ENCODE measurements at places on chromosomes 11 and 22.

DNA sequence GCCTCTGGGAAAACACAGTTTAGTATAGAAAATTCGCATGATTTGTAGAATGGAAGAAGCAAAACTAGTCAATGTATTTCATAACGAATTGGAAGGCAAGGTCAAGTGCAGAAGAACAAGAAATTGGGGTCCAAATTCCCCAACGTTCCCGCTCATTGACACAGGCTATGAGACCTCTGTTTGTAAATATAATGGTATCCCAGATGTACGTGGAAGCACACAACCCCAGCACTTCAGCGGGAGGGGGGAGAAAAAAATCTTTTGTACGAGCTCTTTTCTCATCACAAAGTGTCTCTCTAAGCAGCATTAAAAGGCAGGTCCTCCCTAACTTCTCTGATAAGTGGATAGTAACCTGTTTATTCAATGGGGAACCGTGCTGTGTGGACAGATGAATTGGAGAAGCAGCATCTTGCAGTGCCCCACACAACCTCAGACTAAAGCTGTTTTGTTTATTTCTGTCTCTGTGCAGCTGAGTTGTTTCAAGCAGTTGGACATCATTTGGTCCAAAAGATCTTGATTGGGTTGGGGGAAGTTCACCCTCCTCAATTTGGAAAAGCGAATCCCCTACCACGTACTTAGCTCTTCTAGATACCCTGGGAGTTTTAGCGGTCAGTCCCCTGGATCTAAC is 1.1 kb upstream of the GAB2 start:
- DNase-seq = no peak

GRCh38 chr11:70853068-70853769 is 399.2 kb downstream of the SHANK2 start:
- no peak for DNase-seq

GRCh38 chr11:35553831-35554230 is 28.4 kb upstream of the PAMR1 start:
- DNase-seq = no peak

- DNase-seq = peak; percentile 83
Observed at GRCh38 chr11:64844330-64845128, at the start of gene CDC42BPG. TSS of gene CDC42BPG (minus strand) at chr11:64844653. CDS start at chr11:64844569, 84 bp downstream.

DNA sequence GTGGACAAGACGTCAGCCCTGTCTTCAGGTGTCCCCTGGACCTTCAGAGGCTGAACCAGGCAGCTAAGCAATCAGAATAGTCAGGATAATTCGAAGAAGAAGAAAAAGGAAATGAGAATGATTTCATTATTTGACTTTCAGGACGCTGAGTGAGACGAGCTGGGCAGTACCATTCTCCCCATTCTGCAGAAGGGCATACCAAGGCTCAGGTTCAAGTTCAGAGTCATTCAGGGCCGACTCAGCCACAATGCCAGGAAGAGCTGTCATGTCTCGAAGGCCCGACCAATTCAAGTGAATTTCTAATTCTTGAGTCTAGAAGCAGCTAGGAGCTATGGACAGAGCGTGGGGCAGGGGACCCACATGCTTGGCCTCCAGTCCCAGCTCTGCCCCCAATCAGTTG is 33.8 kb upstream of the CD82 start:
- no peak for DNase-seq

GRCh38 chr11:75562048-75562835 is at the start of gene SERPINH1:
TSS of gene SERPINH1 (plus strand) at chr11:75562253. CDS start at chr11:75566350, 4,097 bp downstream.
- peak; percentile 90 for DNase-seq

- DNase-seq = no peak
Observed at GRCh38 chr11:97908354-97908753, 1112.4 kb upstream of the CNTN5 start.

DNA sequence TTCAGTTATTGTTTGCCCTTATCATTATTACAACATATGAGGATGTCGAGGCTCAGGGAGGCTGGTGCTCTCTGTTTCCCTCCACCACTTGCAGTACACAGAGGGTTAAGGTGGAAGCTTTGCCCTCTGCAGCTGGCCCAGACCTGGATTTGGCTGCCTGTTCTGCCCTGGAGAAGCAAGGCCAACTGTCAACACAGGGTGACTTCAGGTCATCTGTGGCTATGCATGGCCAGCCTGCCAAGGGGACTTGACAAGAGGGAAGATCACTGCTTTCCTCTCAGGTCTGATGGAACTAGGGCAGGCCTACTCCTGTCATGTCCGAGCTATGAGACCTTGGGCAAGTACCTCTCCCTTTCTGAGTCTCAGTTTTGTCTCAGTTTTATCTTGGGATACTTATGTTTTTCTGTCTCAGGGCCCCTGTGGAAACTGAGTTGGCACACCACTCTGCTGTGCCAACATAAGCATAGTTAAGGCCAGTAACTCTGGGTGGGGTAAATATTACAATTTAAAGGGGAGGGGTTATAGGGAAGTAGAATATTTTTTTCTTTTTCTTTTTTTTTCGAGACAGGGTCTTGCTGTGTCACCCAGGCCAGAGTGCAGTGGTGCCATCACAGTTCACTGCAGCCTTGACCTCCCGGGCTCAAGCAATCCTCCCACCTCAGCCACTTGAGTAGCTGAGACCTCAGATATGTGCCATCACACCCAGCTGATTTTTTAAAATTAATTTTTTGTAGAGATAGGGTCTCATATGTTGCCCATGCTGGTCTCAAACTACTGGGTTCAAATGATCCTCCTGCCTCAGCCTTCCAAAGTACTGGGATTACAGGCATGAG is 2.4 kb upstream of the THRSP start:
- peak; percentile 9 for DNase-seq

GRCh38 chr22:29917052-29917902 is 34.3 kb downstream of the MTMR3 start:
- no peak for DNase-seq

- no peak for DNase-seq
Observed at GRCh38 chr22:43921370-43921769, 2.2 kb upstream of the PNPLA3 start.

- DNase-seq = no peak
Observed at GRCh38 chr11:69512790-69513189, 31.3 kb downstream of the LINC01488 start.

DNA sequence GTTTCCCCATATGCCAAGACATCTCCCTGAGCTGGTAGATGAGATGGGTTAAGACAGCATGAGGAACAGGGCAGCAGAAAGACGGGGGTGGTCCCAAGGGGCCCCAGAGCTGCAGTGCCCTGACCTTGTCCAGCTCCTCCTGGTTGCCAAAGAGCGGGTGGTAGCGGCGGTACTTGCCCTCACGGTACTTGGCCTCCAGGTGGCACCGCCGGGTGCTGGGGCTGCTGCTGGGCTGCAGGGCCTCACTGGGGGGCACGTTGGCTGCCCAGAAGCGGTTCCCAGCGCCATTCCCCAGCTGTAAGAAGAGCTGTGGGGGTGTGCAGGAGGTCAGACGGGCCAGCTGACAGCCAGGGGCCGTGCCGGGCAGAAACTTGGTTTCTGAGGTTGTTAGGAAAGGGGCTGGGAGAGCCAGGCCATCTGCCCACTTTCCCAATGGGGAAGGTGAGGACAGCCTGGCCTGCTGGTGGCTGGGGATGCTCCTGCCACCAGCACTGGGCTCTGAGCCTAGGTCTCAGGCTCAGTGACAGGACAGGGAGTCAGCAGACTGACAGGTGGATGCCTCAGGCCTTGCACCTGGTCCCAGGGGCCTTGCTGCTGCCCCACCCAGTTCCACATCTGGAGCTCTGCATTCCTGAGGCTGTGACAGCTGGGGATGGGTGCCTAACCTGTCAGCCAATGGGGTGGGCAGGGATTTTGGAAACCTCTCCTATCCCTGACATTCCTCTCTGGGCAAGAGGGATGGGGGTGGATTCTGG is 30.0 kb upstream of the PDE2A start:
- DNase-seq = no peak

DNA sequence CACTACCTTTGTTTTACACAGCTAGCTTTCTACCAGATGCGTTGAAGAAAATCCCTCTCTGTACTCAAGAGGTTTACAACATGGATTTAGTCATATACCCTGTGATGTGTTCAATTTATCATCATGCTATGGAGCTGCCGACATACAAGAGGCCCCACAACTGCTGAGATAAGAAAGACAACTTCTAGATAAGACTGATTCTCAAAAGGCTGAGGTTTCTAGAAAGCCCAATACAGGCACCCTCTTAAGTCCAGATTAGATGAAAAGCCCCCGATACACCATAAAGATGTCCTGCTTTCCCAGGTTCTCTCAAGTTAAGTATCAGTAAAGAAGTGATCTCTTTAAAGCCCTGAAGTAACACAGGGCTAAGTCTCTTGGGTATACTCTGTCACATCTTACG is 14.3 kb downstream of the MTCH2 start:
- no peak for DNase-seq

DNA sequence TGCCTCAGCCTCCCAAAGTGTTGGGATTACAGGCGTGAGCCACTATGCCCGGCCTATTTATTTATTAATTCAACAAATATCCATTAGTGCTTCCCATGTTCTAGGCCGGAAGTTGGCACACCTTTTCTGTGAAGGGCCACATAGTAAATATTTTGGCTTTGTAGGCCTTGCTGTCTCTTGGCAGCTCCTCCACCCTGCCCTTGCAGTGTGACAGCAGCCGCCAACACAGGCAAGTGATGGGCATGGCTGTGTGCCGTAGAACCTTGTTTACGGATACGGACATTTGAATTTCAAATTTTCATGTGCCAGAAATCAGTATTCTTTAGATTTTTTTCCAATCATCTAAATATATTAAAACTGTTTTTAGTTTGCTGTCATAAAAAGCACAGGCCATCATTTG is 139.5 kb downstream of the WNT7B start:
- no peak for DNase-seq

DNA sequence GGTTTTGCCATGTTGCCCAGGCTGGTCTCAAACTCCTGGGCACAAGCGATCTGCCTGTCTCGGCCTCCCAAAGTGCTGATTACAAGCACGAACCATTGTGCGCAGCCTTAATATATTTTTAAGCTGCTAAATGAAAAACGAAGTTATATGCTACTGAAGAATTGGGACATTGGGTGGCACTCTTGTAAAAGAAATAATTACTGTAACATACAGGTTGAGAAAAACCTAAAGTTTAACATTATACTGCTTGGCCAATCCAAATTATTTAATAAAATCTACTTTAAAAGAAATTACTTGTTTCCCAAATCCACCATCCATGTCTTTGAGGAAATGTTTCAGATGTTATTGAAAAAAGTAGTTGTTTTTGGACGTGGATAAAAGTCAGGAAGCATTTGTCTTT is 37.9 kb upstream of the ARHGAP32 start:
- no peak for DNase-seq

DNA sequence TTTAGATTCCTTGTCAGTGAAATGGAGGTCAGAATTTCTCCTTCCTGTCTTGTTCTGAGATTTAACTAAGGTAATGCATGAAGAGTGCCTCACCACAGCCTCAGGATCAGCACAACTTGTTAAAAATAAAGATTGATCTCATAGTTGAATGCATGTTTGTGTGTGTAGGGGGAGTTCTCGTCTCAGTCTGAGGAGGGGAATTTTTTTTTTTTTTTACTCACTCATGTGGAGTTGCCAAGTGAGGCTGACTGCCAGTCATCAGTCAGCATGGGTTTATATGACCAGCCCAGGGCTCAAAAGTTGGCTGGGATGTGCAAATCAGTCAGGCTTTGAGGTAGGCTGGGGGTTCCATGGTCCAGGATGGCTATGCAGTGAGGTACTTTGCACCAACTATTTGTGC is 113.2 kb downstream of the FANCF start:
- no peak for DNase-seq

GRCh38 chr11:76135491-76135890 is 70.8 kb downstream of the WNT11 start:
- no peak for DNase-seq

- DNase-seq = no peak
Observed at GRCh38 chr11:15523543-15523942, 408.8 kb downstream of the INSC start.

DNA sequence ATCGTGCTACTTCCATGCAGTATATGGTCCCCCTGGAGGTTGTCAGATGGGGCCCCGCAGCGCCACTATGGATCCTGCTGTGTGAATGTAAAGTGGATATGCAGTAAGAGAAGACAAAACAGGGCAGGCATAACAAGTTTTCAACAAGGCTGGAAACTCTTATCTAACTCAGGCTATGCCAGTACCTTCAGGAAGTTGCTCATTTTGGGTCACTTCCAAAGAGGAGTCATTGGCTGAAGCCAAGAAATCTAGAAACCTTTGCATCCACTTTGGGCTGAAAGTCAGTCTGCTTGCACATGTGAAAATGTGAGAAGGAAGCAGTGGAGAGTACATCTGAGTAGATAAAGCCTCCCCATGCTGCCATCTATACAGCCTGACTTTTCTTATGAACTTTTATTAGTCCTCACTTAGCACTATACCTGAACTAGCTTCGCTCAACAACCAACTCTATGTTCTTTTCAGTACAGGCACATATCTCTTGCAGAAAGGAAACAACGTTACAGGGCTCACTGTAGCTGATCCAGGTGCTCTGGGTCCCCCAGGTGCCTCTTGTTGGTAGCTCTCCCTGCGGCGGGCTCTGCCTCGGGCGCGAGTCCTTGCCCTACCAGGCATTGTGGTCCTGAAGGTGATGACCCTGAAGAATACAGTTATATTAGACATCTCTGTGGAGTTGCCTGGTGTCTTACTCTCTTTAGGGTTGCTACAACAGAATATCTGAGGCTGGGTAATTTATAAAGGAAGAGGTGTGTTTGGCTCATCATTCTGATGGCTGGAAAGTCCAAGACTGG is 12.4 kb downstream of the PIWIL3 start:
- no peak for DNase-seq

- DNase-seq = peak; percentile 89
Observed at GRCh38 chr11:61834278-61835048, 6.4 kb downstream of the FADS2 start.

GRCh38 chr11:111663820-111664219 is 61.6 kb downstream of the SIK2 start:
- no peak for DNase-seq

DNA sequence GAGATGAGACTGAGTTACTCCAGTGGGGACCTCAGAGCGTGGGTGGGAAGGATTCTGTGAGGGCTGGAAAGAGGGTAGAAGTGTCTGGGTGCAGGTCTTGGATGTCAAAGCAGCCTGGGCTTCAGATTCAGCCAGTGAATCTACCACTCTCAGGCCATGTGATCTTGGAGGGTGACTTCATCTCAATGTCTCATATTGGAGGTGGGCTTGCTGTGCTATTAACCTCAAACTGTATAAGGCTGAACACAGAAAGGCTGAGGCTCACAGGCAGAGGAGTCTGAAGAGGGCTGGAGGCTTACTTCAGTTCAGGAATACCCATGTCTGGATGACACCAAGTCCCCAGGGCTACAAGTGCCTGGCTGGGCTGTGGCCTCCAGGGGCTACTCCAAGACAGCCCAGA is 63.4 kb downstream of the CSNK2A3 start:
- no peak for DNase-seq

- DNase-seq = no peak
Observed at GRCh38 chr22:31106001-31106571, 1.3 kb downstream of the SELENOM start.

DNA sequence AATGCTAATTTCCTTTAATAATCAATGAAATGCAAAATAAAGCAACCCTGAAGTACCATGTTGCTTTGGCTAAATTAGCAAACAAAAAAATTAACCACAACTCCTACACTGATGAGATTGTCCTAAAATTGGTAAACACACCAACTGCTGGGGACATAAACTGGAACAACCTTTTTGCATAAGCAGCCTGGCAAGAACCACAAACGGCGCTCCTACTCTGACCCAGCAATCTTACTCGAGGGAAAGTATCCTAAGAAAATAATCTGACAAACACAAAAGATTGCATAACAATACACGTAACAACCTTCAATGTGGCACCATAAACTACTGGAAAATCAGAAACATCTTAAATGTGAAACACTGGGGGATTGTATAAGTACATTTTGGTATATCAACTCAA is 189.8 kb upstream of the PITPNB start:
- DNase-seq = no peak
